ENCODE measurements at places on chromosomes 1 and 21.

DNA sequence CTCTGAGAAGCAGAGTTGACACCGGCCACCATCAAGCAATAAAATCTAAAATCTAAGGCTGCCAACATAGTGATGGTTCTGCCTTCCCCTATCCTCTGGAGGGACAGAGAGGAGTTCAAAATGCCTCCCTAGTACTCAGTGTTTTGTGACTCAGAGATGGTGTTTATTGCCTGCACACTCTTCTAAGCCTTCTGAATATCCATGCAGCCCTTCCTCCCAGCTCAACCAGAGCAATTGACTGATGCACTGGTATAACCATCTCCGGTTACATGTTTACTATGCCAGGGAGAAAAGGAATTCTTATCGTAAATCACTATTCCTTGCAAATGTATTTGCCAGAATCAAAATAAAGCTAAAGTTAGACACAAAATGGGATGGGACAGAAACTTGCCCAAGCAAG lies 132.9 kb upstream of the RAB4A start:
- DNase-seq: no peak

DNA sequence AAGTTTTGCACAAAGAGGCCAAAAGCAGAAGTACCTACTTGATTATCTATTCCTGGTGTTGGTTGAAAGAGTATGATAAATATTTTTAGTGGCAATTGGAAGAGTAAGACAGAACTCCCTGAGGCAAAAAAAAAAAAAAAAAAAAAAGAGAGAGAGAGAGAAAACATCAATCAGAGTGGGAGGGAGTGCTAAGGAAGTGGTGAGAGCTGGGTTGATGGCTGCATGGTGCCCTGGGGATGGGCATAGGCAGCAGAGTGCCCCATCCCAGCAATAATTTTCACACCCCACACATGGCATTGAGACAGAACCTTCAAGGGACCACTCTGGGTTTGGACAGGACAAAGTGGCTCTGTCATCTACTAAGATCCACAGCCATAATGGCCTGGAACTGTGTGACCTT lies 59.4 kb upstream of the FAM20B start:
- DNase-seq: no peak

DNA sequence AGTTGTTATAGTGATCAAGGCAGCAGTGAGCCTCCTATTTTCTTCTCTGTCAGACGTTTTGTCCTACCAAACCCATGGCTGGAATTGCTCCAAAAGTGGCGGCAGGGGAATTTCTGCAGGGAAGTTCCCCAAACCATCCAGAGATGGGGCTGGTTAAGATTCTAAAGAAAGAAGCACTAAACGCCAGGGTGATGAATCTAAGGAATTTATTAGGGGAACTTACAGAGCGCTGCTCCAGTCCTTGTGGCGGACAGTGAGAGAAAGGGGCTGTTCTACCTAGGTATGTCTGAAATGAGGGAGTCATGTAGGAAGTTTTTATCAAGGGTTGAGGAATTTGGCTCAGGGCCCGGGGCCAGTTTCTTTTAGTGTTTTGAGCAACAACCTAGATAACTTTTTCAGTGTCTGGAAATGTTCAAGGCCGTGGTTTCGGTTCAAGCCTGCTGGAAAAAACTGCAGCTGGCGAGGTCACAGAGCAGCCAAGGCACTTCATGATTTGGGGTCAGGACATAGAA lies 222.4 kb upstream of the B3GALT2 start:
- no peak for DNase-seq

GRCh38 chr1:215833941-215834729 lies 267.0 kb downstream of the KCTD3 start:
- DNase-seq: no peak

- DNase-seq: no peak
Observed at GRCh38 chr21:34336245-34336644, 27.6 kb upstream of the KCNE2 start.

DNA sequence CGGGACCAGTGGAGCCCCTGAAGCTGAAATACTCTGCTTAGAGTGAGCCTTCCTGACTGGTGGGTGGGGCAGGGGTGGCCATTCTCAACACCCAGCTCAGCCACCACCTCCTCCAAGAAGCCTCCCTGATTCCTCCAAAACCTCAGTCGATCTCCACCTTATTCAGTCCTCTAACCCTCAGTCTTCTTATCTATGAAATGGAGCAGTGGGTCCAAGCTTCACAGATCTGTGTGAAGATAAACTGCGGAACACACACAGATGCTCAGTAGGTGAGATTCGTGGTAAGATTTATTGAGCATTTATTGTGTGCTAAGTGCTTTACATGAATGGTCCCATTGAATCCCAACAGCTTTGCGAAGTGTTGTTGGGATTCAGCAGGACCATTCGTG lies 93.1 kb upstream of the RUNX3 start:
- no peak for DNase-seq

GRCh38 chr1:10782491-10783244 lies 13.8 kb downstream of the CASZ1 start:
- no peak for DNase-seq

- no peak for DNase-seq
Observed at GRCh38 chr1:155117610-155118009, 10.1 kb upstream of the EFNA1 start.

DNA sequence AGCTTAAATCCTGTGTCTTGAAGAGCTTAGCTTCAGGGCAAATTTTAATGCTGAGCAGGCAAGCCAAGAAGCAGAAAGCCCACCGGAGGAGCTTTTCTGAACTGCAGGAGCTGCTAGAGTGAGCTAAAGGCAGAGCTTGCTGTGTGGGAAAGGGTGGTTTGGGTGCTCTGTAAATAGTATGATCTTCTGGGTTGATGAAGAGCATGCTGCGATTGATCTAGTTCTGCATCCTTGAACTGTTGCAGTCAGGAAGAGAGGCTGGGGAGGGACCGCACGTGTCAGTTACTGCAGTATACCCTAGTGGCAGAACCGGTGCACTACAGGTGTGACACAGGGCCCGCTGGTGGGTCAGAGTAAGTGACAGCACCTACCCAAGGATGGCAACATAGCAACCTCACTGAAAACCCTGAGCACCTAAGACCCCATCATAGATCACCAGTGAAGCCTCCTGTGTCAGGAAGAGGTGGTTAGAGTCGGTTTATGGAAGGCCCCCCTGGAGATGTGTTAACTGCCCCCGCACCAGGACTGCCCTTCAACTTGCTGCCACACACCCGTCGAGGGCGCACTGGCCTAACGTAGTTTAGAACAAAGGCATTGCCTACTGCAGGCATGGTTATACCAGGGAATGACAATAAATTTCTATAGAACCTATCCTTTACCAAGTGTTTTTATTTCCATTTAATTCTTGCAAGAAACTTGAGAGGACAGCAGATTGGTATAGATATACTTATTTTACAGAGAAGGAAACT lies 146.0 kb upstream of the KIAA0040 start:
- no peak for DNase-seq

- no peak for DNase-seq
Observed at GRCh38 chr1:114113411-114114184, 40.1 kb downstream of the SYT6 start.

DNA sequence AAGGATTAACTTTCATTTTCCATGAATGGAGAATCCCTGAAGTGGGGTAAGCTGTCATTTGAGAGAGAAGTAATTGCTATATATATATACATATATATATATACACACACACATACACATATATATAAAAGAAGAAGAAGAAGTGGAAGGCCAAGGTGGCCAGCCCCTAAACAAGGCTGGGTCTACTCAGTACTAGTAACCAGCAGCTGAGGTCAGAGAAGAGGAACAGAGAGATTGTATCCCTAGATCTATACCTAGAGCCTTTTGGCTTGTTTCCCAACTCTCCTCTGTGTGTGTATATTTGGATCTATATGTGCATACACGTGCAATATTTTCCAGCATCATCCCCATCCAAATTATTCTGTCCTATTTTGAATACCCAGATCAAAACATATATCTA lies 5.2 kb downstream of the TNFSF4 start:
- no peak for DNase-seq

DNA sequence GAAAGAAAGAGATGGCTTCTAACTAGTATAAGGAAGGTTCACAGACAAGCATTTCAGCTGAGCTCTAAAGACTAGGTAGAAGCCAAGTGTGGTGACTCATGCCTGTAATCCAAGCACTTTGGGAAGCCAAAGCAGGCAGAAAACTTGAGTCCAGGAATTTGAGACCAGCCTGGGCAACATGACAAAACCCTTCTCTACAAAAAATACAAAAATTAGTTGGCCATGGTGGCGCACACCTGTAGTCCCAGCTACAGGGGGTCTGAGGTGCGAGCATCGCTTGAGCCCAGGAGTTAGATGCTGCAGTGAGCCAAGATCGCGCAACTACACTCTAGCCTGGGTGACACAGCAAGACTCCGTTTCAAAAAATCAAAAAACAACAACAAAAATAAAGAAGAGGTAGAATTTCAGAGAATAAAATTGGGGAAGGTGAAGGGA lies 27.8 kb downstream of the FBXO42 start:
- DNase-seq: no peak

Data from NCI-H1436 treated with DMSO at 0.1 percent for 48 hours (cell line).